Left renal cortex interstitium (tissue), 4 donors: ENCODE measurements at places on chromosomes 2 and 18.

DNA sequence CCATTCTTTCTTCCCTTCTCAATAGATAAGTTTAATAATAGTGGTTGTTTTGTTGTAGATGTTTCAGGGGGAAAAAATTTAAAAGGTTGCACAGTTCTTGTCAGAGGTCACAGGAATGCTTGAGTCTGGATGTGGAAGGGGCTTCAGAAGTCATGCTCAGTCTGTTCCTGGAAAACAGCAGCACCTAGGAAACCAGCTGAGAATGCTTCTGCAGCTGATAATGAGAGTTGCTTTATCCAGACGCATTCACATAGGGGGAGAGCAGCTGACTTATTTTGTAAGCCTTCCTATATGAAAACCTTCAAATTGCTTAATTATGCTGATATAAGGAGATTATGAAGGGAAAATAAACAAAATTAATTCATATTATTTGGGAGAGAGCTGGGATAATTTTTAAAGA is 235.5 kb downstream of the GULP1 start:
- DNase-seq, result no peak

DNA sequence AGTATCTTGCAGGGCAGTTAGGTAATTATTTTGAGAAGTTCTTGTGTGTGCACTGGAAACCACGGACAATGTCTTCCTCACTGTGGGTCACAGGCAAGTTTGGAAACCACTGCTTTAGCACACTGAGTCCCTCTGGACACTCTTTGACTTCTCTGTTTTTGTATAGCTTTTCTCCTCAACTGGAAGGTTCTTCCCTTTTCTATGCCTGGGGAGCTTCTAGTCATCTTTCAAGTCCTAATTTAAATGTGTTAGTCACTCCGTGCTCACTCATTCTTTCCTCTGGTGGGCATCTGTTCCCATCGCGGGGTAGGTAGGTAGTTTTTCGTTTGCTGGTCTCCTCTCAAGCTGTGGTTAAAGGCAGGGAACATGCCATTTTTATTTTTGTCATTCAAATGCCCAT is 32.1 kb downstream of the E2F6 start:
- no peak for DNase-seq

GRCh38 chr2:42557306-42557705 is 11.1 kb upstream of the MTA3 start:
- no peak for DNase-seq

DNA sequence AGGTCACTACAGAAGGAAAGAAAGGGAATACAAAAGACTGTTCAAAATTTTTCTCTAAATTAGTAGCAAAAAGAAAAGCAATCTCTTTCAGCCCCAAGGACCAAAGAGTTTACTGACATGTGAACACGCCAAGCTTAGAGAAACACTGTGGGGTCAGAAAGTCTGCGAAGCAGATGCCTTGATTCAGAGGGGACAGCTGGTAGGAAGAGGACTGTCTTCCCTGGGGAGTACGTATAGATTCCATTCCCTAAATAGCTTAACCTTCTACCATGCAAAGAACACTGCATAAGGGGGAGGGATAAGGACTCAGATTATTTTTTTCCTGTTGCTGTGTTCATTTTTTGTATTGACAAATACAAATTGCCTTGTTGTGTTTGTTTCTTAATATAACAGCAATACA is 96.1 kb downstream of the IRS1 start:
- no peak for DNase-seq

DNA sequence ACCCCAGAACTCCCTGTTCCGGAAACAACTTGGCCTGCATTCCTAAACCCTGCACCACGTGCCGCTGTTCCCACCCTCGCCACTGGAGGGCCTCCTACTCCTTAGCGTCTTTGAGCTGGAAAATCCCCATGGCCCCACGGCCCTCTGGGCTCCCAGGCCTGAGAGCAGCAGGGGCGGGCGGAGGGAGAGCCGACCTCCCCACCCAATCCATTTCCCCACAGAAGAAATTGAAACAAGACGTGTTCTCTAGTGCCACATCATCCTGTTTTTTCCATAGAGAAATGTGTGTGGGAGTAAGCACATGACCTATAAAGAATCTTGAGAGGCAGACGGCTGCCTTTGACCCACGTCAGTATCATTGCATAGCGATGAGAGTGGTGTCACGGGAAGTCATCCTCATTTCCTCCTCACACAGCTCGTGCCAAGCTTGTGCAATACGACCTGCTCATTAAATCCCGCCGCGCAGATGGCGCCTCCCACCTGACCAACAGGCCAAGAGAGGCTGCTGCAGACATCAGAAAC is 79.2 kb downstream of the LAMA1 start:
- DNase-seq, result peak; percentile 57

DNA sequence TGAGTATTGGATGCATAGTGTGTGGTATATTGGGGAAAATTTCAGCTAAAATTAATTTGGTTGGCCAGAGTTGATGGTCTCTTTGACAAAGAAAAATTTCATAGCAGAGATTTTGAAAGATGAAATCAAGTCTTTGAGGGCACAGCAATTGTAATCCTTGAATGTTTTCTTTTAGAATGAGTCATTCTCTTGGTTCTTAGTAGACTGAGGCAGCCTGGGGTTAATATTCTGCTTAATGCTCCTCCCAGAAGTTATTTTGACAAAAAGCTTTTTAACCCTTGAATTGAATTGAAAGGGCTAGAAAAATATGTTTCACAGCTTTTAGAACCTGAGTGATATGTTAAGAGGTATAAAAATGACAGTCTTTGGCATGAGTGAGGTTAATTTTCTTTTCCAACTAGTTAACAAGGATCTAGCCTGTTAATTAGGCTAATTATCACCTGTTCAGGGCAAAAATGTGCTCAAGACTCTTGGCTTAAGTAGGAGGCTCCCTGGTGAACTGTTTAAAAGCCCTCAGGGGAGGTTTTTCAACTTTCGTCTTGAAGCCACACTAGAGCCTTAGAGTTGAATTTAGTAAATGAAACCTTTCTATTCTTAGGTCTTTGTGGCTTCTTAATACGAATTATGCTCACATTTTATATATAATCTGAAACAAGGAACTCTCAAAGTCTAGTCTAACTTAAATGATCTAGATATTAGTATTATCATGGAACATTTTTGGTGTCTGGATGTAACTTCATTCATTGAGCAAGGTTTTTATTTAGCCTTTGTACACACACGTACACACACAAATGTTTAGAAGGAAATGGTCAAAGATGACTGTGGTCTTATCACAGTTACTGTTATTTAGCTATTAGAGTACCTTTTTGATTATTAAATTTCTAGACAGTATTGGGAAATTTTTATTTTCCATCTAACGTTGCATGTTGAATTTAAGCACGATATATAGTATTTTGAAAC is 272.5 kb downstream of the ZNF407 start:
- no peak for DNase-seq

DNA sequence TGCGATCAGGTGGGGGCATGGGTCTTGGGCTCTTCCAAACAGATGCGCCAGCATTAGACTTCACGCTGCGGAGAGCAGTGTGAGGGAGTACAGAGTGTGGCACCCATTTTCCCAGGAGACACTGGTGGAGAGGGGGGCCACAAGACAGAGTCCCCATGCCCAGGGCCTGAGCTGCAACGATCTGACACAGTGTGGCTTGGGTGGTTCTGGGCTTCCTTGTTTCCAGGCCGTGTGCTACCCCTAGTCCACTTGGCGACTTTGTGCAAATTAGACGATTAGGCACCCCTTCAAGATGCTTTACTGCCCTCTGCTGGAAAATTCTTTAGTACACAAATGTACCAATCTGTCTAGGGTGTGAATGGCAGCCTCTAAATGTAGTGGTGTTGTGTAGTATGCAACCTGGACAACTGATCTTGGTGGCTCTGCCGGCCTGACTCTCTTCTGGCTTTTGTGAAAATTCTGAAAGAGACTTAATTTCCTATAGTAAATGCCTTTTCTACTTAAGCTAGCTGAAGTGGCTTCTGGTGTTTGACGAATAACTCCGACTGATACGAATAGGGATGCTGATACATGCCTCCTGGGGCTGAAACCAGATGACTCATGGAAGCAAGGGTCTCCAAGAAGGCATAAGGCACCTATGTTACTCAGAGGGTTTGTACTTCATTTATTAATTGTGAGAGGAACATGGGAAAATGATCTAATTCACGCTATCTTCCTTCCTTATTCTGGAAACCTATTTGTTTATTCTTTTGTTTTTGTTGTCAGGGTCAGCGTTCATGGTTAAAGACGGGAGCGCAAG is 92.3 kb upstream of the SMAD2 start:
- DNase-seq, result no peak

DNA sequence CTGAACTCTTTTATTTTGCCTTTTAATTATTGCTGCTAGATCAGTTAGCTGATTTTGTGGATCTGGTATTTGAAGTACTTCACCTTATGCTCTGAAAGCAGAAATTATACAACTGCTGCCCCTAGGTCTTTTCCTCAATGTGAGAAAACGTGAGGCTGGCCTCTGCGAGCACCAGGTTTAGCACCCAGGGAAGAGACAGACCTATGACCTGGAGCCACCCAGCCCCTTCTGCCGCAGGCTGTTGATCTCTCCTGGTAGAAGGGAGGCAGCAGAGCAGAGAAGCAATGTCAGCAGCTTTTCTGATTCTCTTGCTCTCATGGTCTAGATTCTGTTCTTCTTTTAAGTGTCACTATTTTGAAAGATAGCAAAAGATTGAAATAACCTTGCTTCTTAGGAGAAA is 19.9 kb downstream of the TRAPPC12 start:
- no peak for DNase-seq

GRCh38 chr2:217142649-217143266 is 282.9 kb upstream of the TNP1 start:
- DNase-seq, result no peak

- DNase-seq, result no peak
Measured at GRCh38 chr2:39615675-39616074, 50.0 kb upstream of the TMEM178A start.

DNA sequence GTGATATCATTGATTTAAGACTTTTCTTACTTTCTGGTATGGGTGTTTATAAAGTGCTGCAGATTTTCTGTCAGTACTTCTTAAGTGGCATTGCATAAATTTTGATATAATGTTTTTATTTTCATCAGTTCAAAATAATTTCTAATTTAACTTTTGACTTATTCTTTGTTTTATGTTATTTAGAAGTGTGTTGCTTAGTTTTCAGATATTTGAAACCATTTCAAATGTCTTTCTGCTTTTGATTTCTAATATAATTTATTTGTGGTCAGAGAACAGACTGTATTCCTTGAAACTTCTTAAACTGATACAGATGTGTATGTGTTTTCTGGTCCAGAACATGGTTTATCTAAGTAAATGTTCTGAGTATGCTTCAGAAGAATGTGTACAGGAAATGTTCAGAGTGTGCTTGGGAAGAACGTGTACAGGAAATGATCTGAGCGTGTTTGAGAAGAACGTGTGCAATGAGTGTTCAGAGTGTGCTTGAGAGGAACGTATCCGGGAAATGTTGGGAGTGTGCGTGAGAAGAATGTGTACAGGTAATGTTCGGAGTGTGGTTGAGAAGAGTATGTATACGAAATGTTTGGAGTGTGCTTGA is 265.7 kb upstream of the HS6ST1 start:
- DNase-seq, result no peak

GRCh38 chr18:30106356-30106755 is 936.2 kb downstream of the DSC3 start:
- no peak for DNase-seq

- peak; percentile 21 for DNase-seq
Measured at GRCh38 chr2:32739664-32740063, 111.8 kb downstream of the TTC27 start.

- DNase-seq, result no peak
Measured at GRCh38 chr2:73850009-73850408, 21.2 kb downstream of the STAMBP start.

DNA sequence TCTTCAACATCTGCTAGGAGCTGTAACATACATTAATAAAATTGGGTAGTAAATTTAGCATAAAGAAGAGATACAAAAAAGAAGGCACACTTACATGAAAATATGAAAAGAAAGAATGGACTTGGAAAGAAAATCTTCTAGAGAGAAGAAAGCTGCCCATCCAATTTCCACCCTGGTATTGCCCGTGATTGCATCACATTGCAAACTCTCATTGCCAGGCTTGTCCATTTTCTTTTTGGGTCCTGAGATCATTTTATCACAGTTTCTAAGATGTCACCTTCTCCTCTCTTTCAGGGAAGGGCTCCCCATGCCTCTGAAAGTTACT is 321.5 kb downstream of the RND3 start:
- DNase-seq, result no peak

GRCh38 chr2:29977284-29977683 is 55.9 kb upstream of the ALK start:
- no peak for DNase-seq

DNA sequence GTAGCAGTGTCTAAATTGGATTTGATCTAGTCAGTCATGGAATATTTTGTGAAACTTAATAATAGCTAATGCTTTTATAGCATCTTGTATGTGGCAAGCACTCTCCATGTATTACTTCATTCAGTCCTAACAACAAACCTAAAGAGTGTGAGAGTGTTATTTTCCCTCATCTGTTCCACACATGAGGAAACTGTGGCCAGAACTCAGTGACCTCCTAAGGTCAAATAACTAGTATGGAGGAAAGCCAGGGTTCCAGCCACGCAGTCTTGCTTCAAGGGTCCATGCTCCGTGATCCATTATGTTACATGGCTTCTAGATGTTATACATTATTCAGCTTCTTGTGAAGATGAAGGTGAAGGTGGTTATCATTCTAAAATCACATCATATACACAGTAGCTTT is 45.5 kb downstream of the TWSG1 start:
- no peak for DNase-seq

- no peak for DNase-seq
Measured at GRCh38 chr18:33557706-33558105, 20.3 kb upstream of the ASXL3 start.

DNA sequence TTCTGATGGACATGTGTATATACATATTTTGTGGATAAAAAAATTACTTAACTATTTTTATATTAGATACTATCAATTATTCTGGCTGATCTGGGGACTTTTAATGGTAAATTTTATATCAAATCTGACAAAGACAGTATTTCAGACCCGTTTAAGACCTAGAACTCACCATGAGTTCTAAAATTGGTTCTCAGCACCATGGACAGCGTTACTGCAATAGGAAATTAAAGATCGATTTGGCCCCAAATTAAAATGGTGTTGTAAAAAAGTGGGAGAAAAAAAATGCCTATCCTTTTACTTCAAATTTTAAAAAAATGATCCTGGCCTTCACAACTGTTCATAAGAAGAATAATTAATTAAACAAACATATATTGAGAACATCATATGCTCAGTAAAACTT is 919 bp upstream of the SCN2A start:
- peak; percentile 21 for DNase-seq

GRCh38 chr2:153360239-153360638 is 118.3 kb downstream of the RPRM start:
- DNase-seq, result no peak

GRCh38 chr2:99140860-99141109 is 722 bp upstream of the C2orf15 start:
- no peak for DNase-seq

GRCh38 chr2:203811491-203812221 is 55.9 kb upstream of the CTLA4 start:
- DNase-seq, result no peak

GRCh38 chr18:63752636-63753035 is 22.6 kb upstream of the SERPINB7 start:
- no peak for DNase-seq
